ENCODE measurements at places on chromosomes 4 and X.
A peak's percentile ranks its signal among the peaks of the same experiment; 100 is the strongest.

- DNase-seq = no peak
These were observed 13.4 kb upstream of the NAF1 start for GRCh38 chr4:163180090-163180489.

DNA sequence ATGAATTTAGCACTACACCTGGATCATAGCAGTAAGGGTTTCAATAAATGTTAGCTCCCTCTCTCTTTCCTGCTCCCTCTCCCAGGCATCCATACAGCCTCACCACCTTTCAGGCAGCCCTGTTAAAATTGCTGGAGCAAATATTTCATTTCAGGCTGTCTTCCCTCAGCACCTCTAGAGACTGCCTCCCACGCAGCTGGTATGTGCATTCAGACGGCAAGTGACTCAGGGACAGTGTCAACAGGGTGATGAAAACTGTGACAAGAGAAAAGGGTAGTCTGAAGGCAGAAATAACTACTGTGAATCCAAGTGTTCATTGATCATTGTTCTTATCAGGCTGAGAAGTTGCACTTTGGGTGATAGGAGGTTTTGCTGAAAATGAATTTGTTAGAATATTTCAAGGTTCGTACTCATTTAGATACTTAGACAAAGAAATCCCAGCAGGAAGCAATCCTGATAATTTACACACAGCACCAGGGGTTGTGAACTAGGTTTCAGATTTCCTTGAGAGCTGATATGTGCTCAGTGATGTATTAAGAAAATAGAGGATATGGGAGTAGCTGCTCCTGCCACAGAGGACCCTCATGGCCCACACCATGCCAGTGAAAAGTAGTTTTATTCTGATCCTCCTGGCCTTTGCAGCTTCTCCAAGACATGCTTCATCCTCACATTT, 424.2 kb downstream of the FGF13 start:
- DNase-seq = no peak

GRCh38 chrX:85243761-85244449, at the start of the genes SATL1 and ZNF711:
TSS of gene SATL1 (minus strand) at chrX:85243779. CDS start at chrX:85108968, 134,811 bp downstream.
TSS of gene ZNF711 (plus strand) at chrX:85243991. CDS start at chrX:85247573, 3,582 bp downstream.
- no peak for DNase-seq

DNA sequence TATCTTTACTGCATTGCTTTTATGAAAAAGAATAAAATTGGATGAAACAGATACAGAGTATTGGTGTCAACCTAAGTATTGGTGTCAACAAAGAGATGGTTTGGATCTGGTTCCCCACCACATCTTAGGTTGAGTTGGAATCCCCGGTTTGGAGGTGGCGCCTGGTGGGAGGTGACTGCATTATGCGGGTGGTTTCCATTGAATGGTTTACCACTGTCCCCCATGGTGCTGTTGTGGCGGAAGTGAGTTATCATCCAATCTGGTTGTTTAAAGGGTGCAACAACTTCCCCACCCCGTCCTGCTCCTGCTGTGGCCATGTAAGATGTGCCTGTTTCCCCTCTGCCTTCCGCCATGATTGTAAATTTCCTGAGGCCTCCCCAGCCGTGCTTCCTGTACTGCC, 52.8 kb upstream of the CD99 start:
- no peak for DNase-seq

GRCh38 chrX:22015139-22015750, 16.9 kb upstream of the PHEX start:
- no peak for DNase-seq

- DNase-seq = no peak
These were observed 226.9 kb upstream of the SMIM31 start for GRCh38 chr4:164526933-164527583.

GRCh38 chr4:39521253-39521919, 5.9 kb downstream of the UGDH start:
- no peak for DNase-seq

DNA sequence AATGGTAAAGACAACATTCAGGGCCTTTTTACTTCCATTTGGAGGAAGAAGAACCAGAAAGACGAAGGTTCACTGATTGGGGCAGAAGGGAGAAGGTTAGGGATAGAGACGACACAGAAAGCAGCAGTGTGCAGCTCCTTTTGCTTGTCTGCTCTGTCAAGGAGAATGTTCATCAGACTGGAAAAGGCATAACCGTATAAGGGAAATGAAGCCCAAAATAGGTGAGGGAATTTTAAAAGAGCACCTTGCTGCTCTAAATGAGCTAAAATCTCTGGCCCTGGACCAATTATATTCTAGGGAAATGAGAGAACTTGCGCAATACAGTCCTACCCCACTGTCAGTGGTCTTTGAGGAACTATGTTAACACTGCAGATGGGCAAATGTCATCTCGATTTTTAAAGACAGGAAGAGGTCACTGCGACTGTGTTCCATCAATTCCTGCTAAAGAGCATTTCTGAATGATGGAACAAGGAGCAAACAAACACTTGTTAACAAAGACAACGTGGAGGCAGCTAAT, 909.8 kb upstream of the FTHL17 start:
- DNase-seq = no peak

GRCh38 chrX:150146271-150146896, 208.1 kb upstream of the EOLA2 start:
- DNase-seq = no peak

DNA sequence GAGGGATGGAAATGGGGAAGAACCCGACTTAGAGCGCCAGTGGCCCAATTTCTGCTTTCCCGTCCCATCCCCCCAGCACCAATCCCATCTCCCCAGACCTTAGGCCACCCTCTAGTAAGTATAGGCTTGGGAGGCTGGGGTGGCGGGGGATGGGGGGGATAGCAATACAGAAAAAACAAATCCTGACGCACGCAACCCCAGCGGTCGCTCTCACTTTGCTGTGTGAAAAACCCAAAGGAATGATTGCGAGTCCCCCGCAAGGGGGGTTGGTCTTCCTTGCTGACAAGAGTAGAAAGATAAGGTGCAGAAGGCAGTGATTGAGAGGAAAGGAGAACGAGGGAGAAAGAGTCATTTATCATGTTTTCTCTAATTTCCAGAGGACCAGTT, 863 bp downstream of the CPE start:
- DNase-seq = no peak

DNA sequence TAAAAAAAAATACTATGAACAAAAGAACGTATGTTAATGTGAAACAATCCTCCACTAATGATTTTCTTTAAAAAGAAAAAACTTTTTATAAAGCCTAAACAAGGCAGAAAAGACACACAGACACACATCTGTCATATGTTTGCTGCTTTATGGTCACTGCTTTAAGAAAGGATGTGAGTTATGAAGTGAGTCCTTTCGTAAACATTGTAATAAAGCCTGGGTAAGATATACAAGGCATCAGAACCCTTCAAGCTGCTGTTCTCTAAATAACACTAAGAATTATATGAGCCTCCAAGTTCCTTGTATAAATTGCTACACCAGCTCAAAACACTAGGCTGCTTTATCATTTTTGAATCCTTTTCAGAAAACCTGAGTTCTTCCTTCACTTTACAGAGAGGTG, 81.6 kb downstream of the FBXO8 start:
- DNase-seq = no peak

GRCh38 chr4:40559585-40560465, 69.8 kb downstream of the RBM47 start:
- no peak for DNase-seq

DNA sequence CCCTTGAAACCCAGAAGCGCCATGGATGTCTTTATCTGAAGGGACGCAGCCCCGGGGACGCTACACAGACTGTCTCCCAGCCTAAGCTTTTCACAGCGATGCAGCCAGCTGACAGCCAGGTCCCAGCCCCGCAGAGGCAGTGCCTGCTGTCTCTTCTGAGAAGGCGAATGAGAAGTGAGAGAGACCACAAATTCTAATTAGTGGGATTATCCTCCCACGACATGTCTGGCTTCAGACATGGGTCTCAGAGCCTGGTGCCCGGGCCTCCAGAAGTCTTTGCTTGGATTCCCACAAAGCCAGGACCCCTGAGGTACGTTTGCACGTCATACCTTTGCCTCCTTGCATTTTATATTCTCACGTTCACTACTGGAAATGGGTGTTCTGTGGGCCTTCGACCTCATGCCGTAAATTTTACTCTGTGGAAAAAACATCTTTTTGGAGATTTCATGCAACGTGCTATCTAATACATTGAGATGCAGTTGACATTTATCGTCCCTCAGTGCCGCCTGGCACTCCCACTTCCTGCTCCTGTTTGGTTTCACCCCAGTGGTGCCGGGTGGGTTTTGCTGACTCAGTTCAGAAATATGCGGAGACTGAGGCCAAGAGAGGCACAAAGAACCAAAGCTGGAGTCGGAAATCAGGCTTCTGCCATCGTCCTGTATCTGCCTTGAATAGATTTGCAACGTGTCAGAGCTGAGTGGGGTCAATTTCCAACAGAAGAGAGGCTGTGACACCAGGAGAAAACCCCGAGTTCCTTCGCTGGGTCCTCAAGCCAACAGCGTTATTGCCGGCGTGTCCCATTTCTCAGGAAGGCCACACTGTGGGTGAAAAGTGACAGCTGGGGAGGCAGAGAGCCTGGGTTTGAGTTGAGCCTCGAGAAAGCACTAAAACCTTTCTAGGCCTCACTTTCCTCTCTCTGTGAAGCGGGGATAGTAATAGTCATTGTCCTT, 114.4 kb downstream of the STK32B start:
- DNase-seq = no peak

GRCh38 chrX:71282514-71283402, 677 bp upstream of the NONO start:
- DNase-seq = peak; percentile 43

GRCh38 chr4:76016393-76016792, 6.9 kb downstream of the CXCL10 start:
- no peak for DNase-seq

DNA sequence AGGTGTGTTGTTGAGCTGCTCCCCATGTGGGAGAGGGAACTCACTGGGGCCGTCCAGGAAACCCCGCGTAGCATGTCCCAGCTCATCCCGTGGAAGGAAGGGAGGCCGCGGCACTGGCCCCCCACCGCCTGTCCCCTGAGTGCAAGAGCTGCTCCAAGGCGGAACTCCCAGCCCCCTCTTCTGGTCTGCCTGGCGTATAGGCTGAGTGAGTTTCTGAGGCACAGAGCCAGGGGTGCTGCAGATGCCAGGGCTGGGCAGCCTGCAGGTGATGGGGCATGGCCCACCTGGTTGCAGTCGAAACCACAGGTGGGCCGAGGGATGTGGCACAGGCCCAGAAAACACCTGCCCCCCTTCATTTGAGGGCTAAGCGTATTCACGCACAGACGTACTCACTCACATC, 49.6 kb downstream of the ABLIM2 start:
- no peak for DNase-seq

GRCh38 chr4:14335872-14336271, 666.4 kb upstream of the CPEB2 start:
- no peak for DNase-seq

DNA sequence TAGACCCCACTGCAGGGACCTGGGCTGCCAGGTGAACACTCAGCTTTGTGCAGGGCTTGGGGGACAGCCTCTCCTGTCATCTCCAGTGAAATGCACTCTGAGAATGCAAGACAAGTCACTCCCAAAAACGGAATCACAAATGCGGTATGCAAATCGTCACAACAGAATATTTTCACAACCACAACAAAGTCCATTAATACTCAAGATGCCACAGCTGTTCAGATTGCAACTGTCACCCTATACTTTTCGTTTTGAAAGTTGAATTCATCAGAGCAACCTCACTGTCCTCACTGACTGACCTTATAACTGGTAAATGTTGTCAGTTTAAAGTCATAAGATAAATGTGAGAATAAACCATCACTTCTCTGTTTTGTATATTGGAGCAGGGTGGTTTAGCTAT, 16.6 kb downstream of the JAKMIP1 start:
- DNase-seq = no peak

DNA sequence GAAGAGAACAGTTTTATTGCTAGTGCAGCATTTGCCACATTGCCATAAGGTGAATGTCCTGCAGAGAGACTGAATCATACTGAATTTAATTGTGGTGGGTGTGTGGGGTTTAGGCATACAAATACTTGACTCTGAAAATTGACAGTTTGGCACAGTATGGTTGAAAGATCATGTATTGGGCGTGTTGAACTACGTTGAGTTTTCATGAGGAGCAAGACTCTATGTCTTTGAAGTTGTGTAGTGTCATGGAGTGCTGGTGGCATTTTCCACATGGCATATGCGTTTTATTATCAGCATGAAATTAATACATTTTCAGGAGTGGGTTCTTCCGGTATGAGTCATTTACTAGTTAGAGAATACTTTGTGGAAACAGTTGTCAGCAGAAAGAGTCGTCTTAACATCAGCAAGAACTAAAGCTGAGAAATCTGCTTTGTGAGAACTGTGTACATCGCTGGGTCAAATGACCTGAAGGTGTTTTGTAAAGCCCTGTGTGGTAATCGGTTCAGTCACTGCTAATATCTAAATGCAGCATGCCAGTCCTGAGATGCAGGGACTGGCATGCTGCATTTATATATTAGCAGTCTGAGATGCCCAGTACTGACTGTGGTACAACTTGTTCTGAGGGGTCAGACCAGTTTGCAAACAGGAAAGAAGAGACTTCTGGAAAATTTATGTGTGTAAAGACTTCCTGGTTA, 50.3 kb downstream of the ARHGAP10 start:
- DNase-seq = no peak

DNA sequence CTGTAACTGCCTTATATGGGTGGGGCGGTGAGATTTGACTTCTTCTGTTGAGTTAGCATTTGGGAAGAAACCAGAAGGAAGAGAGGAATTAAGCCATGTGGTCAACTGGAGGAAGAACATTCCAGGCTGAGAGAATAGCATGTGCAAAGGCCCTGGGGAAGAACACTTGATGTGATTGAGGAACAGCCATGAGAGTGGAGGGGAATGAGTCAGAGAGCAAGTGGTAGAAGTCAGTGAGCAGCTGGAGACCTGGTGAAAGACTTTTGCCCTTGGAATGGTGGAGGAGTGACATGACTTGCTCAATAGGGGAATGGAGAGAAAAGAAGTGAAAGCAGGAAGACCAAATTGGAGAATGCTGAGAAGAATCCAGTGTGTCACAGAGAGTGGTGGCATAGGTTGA, 327.8 kb upstream of the HAND2 start:
- DNase-seq = no peak

- no peak for DNase-seq
These were observed 137.8 kb upstream of the SLC4A4 start for GRCh38 chr4:71201057-71201456.

GRCh38 chr4:103996637-103997036, 276.9 kb upstream of the TACR3 start:
- no peak for DNase-seq

GRCh38 chr4:118981171-118981838, 92.7 kb downstream of the SYNPO2 start:
- no peak for DNase-seq

DNA sequence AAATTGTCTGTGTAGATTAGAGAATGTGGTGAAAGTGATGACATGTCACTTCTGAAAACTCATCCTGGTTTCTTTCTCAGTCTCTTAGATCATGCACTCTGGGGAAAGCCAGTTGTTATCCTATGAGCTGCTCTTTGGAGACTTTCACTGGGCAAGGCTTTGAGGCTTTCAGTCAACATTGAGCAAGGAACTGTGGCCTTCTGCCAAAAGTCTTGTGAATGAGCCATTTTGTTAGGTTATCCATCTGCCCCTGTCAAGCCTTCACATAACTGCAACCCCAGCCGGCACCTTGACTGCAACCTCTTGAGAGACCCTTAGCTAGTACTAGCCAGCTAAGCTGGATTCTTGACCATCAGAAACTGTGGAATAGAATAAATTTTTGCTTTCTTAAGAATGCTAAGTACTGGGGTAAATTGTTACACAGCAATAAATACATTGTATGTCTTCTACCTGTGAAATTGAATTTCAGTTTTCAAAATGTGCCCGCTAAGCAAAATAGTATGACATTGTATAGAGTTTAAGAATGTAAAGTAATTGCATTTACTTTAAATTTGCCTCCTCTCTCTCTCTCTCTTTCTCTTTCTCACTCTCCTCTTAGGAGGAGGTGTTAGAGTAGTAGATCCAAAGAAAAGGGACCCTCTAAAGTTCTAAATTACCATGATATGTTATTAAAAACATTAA, 1273.0 kb downstream of the RAPGEF2 start:
- no peak for DNase-seq

- no peak for DNase-seq
These were observed 44.5 kb downstream of the SORCS2 start for GRCh38 chr4:7236847-7237246.
